ENCODE measurements at places on chromosomes 12 and 14.
A peak's percentile ranks its signal among the peaks of the same experiment; 100 is the strongest.

DNA sequence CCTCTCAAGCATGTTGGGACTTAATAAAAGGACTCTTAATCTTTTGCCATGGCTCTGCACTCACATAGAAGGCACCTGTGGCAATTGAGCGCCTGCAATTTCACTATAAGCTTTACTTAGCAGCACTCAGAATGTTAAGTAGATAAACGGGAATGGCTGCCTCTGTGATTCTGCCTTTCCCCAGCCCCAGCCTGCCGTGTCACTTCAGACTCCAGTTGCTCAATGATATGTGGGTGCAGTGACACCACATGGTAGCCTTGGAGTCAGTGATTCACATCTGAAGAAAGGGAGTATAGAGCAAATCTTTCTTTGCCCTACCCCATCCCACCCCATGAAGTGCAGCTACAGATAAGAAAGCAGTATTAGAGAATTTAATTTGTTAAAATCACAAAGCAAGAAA, 96.1 kb downstream of the ZFC3H1 start:
- no peak for DNase-seq

DNA sequence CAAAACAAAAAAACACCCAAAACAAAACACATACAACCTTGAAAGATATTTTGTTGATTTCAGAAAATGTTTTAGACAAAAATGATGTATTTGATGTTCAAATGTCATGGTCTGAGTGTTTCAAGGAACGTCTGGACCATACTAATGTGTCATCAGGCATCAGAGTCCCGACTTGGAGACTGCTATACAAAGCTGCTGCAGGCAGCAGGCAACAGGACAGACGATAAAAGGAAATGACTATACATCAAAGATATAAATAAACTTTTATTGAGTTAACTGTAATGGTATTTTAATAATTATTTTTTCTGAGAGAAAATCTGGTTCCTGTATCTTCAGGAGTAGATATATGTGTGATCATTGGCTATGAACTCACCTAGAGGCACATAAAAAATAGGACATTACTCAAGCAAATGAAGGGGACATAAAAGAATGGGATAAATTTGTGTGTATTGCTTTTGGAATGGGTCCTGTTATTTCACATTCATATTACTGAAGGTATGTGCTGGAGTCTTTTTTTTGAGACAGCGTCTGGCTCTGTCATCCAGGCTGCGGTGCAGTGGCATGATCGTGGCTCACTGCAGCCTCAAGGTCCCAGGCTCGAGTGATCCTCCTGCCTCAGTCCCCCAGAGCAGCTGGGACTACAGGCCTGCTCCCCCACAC, 87.3 kb upstream of the HECTD1 start:
- peak; percentile 72 for DNase-seq

DNA sequence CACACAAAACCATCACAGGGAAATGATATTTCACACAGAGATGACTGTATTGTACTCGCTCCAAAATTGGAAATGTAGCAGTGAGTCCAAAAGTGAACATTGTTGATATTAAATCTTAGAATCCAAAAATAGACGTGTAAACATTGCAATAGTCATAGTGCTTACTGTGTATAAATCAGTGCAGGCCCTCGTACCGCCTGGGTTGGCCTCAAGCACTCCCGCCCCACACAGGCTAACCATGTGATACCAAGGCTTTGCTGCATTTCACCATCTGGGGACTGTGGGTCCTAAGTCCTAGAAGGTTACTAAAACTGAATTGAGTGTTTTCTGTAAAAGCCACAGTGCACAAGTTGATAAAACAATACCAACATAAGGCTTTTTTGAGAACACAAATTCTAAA, 107.3 kb downstream of the PPP2R5E start:
- DNase-seq: no peak

- DNase-seq: no peak
Observed at GRCh38 chr12:121802485-121802842, 1.3 kb upstream of the SETD1B start.

GRCh38 chr12:55720894-55721444, 776 bp downstream of the RDH5 start:
- DNase-seq: peak; percentile 83

- no peak for DNase-seq
Observed at GRCh38 chr12:90652280-90652679, 302.7 kb downstream of the CCER1 start.

DNA sequence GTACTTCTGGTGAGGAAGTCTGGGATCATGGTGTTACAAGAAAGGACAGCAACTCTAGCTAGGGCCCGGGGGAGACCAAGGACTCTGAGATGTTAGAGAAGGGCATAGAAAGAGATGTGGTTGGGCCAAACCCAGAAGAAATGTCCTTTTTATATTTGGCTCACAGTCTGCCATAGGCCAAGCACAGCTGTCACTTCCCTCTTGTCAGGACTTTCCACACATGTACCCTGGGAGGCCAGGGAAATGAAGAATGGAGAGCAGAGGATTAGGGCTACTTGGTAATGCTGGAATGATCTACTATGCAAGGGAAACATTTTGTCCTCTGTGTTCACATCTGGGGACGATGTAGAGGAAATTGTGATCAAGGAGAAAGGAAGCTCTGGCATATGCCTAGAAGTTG, 9.2 kb downstream of the MYO1A start:
- no peak for DNase-seq

Data from endothelial cell of umbilical vein (primary cell).